Activated CD4-positive, alpha-beta T cell treated with anti-CD3 and anti-CD28 coated beads for 36 hours (primary cell): ENCODE measurements at places on chromosomes 5 and 9. TPM values are rescaled to one million over a fixed set of nuclear protein-coding genes. Genes with fewer than 3 reads are reported as not detected.

GRCh38 chr5:138246334-138246733, 28.1 kb downstream of the GFRA3 start:
- H3K4me3 ChIP-seq: no peak overlapping the region
- H3K36me3 ChIP-seq: no peaks in the 10 kb centered on the region
- H3K4me1 ChIP-seq: peaks cover 3% of the 10 kb centered on the region
- no peak for DNase-seq
- no peak overlapping the region for H3K27ac ChIP-seq

GRCh38 chr5:10660135-10660534, 96.3 kb downstream of the ANKRD33B start:
- H3K27me3 ChIP-seq: no peaks in the 10 kb centered on the region
- H3K4me3 ChIP-seq: no peak overlapping the region
- DNase-seq: no peak
- no peak overlapping the region for H3K27ac ChIP-seq
- H3K4me1 ChIP-seq: no peaks in the 10 kb centered on the region

PAXX gene
- total RNA-seq: 52.7 TPM

KIF20A gene
- 66.6 TPM for total RNA-seq

- H3K27ac ChIP-seq: no peak overlapping the region
- no peaks in the 10 kb centered on the region for H3K4me1 ChIP-seq
- no peaks in the 10 kb centered on the region for H3K27me3 ChIP-seq
Measured at GRCh38 chr5:59800347-59800893, 93.1 kb downstream of the PDE4D start.

- no peaks in the 10 kb centered on the region for H3K4me1 ChIP-seq
- DNase-seq: no peak
- H3K27ac ChIP-seq: no peak overlapping the region
- peaks cover 50% of the 10 kb centered on the region for H3K36me3 ChIP-seq
Measured at GRCh38 chr5:638501-639252, 26.5 kb downstream of the CEP72 start.

UBAP1 gene
- total RNA-seq: 29.5 TPM

DNA sequence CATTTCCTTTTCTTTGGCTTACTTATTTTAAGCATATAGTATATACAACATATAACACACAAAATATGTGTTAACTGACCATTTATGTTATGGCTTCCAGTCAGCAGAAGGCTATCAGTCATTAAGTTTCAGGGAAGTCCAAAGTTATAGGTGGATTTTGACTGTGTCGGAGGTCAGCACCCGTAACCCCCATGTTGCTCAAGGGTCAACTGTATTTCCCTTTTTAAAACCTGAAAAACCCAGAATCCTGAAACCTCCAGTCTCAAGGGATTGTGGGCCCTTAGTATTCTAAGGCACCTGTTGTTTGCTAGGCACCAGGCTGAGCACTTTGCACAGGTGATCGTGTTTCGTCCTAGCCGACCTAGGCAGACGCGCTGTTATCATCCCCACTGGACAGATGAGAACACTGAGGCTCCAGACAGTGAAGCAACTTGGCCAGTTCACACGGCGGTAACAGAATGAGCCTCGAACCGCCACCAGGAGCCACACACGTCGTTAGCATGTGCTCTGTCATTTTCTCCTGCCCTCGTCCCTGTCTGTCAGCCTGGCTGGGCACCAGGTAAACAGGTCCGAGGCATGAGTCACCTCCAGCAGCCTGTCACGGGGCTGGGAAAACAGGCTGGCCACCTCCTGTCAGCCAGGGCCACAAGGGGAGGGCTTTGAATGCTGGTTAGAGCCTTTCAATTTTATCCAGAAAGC, 39.9 kb downstream of the DUSP1 start:
- no peaks in the 10 kb centered on the region for H3K36me3 ChIP-seq
- H3K27me3 ChIP-seq: no peaks in the 10 kb centered on the region
- no peak for DNase-seq
- no peaks in the 10 kb centered on the region for H3K4me1 ChIP-seq
- H3K4me3 ChIP-seq: no peak overlapping the region
- no peak overlapping the region for H3K27ac ChIP-seq

PCDHA1 gene
- total RNA-seq: not detected

GRCh38 chr9:110526426-110526825, 53.1 kb downstream of the SVEP1 start:
- no peak overlapping the region for H3K27ac ChIP-seq
- H3K4me1 ChIP-seq: no peaks in the 10 kb centered on the region
- H3K27me3 ChIP-seq: no peaks in the 10 kb centered on the region
- DNase-seq: no peak

- no peaks in the 10 kb centered on the region for H3K27me3 ChIP-seq
- peaks cover 38% of the 10 kb centered on the region for H3K4me1 ChIP-seq
- DNase-seq: no peak
Measured at GRCh38 chr9:37413311-37413710, 9.2 kb upstream of the GRHPR start.

DNA sequence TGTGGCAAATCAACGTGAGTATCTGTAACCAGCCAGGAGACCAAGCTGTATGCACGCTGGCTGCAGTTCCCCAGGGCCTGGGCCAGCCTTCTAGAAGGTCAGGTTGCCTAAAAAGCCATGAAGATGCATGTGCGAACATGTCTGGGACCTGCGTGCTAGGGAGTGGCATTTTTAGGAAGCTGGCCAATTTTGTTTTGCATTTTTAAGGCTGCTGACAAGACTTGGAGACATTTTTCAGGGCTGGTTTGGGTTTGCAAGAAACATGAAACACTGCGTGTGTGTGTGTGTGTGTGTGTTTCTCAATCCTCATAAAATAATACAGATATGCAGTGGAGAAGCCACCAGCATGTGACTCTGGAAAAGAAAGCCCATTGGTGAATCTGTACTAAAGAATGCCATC, 5.1 kb downstream of the TGFBI start:
- peaks cover 5% of the 10 kb centered on the region for H3K27me3 ChIP-seq
- no peak overlapping the region for H3K27ac ChIP-seq

DNA sequence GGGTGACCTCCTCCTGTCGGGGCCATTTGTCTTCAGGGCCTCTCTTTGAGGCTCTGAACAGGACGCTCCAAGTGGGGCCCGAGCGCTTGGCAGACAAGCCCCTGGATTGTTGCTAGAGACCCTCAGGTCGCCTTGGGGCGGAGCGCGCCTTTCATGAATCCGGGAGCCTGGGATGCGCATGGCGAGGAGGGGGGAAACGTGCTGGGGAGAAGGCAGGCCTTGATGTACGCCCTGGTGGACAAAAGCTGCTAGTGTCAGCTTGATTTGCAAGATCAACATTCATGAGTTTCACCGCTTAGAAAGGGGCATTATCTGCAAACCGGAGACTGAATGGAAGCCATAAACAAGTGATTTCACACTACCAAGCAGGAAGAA, 226.3 kb downstream of the SMARCA2 start:
- no peaks in the 10 kb centered on the region for H3K36me3 ChIP-seq
- peak; percentile 11 for DNase-seq
- peaks cover 13% of the 10 kb centered on the region for H3K27me3 ChIP-seq
- H3K4me1 ChIP-seq: peaks cover 16% of the 10 kb centered on the region
- H3K27ac ChIP-seq: no peak overlapping the region

DBN1 gene
- total RNA-seq: 41.2 TPM

- peaks cover 86% of the 10 kb centered on the region for H3K4me1 ChIP-seq
- H3K4me3 ChIP-seq: peak overlapping the region; percentile 41
- no peak for DNase-seq
- H3K36me3 ChIP-seq: peaks cover 11% of the 10 kb centered on the region
Measured at GRCh38 chr9:121194730-121195129, 6.9 kb downstream of the RAB14 start.

GRCh38 chr5:174793684-174794328, 69.4 kb downstream of the MSX2 start:
- H3K4me1 ChIP-seq: no peaks in the 10 kb centered on the region
- no peak overlapping the region for H3K4me3 ChIP-seq
- H3K36me3 ChIP-seq: no peaks in the 10 kb centered on the region
- peak; percentile 74 for DNase-seq
- peaks cover 26% of the 10 kb centered on the region for H3K27me3 ChIP-seq
